HS-5 (cell line): ENCODE measurements at places on chromosomes 13 and 19.

- DNase-seq, result no peak
Observed at GRCh38 chr13:46202188-46202795, 9.4 kb upstream of the LRRC63 start.

DNA sequence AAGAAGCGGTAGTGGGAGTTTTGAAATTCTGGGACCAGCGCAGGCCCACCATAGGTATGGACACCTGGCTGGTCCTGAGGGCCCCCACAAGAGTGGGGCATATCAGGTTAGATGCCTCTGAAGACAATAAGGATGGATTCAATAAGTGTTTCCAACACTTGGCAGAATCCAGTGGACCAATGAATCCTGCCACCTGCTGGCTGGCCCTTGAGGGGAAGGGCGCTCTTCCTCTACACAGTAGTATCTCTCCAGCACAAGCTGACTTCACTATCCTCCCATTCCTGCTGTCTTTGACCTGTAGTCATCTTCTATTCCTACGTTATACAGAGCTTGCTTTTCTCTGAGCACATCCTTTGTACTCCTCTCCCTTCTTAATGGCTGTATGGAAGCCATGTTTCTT lies 199.7 kb upstream of the TSHZ3 start:
- DNase-seq, result no peak

- DNase-seq, result no peak
Observed at GRCh38 chr19:41895745-41896580, 13.0 kb downstream of the ARHGEF1 start.

GRCh38 chr13:42071672-42072419 lies 23.4 kb downstream of the DGKH start:
- no peak for DNase-seq

GRCh38 chr13:43364210-43365038 lies 341.0 kb downstream of the DNAJC15 start:
- no peak for DNase-seq

GRCh38 chr19:46954993-46955812 lies 64.4 kb upstream of the NPAS1 start:
- no peak for DNase-seq

DNA sequence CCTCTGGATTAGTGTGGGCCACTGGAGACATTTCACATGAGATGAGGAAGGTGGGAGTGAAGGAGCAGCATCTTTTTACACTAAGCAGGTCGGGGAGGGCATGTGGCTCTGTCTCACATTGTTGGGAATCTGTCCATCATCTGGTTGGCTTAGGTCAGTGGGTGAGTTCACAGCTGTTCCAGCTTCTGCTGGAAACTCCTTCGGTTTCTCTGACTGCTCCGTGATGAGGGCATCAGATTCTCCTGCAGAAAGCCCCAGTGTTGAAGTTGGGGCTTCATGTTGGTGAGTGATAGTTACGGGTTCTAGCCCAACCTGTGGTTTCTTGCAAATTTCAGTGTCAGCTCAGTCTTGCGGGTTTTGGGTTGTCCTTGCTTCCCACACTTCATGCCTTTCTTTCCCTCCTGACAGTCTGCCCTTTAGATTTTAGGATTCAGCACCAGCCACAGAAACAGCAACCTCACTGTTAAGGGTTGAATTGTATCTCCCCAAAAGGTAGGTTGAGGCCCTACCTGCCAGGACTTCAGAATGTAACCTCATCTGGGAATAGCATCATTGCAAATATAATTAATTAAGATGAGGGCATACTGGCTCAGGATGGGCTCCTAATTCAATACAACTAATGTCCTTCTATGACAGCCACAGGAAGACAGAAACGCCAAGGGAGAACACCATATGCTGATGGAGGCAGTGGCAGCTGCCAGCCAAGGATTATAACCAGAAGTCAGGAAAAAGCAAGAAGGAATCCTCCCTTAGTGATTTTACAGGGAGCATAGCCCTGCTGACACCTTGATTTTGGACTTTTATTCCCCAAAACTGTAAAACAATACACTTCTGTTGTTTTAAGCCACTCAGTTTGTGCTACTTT lies 7.6 kb upstream of the ALOX5AP start:
- no peak for DNase-seq

- DNase-seq, result no peak
Observed at GRCh38 chr19:28481674-28482073, 731.3 kb downstream of the UQCRFS1 start.
